ENCODE measurements at places on chromosomes 13 and 19. TPM values are rescaled to one million over a fixed set of nuclear protein-coding genes. Genes with fewer than 3 reads are reported as not detected.

PTPRS gene
- 59.3 TPM for total RNA-seq

ELAVL1 gene
- 69.1 TPM for total RNA-seq

RNF113B gene
- not detected for total RNA-seq

NXNL1 gene
- not detected for total RNA-seq

NLRP5 gene
- total RNA-seq: not detected

GARRE1 gene
- total RNA-seq: 25.5 TPM

CERS1 gene
- total RNA-seq: 0.81 TPM

PLIN4 gene
- 0.13 TPM for total RNA-seq

MEIOSIN gene
- total RNA-seq: not detected

ZNF563 gene
- total RNA-seq: 0.63 TPM

C13orf46 gene
- total RNA-seq: 0.13 TPM

DLL3 gene
- 2.8 TPM for total RNA-seq

CYP4F2 gene
- 0.16 TPM for total RNA-seq

APOE gene
- total RNA-seq: 12.2 TPM

PRR20C gene
- total RNA-seq: not detected

GAPDHS gene
- not detected for total RNA-seq

KIRREL2 gene
- total RNA-seq: 0.16 TPM

FAM216B gene
- total RNA-seq: not detected

PLK5 gene
- total RNA-seq: not detected

KLF12 gene
- total RNA-seq: 8.2 TPM

SIGLEC11 gene
- not detected for total RNA-seq

KCNN4 gene
- 0.81 TPM for total RNA-seq

CD177 gene
- not detected for total RNA-seq

PSG2 gene
- total RNA-seq: not detected

ATP4B gene
- total RNA-seq: not detected

CYSLTR2 gene
- not detected for total RNA-seq

PTH2 gene
- total RNA-seq: not detected

CARM1 gene
- 67.5 TPM for total RNA-seq

PNMA8B gene
- total RNA-seq: 0.81 TPM

MBD3L2 gene
- not detected for total RNA-seq

MED26 gene
- 9.5 TPM for total RNA-seq

GRAMD1A gene
- 66.8 TPM for total RNA-seq

SHISA2 gene
- total RNA-seq: 119 TPM

OR7D2 gene
- total RNA-seq: 0.51 TPM

SPACA4 gene
- total RNA-seq: not detected

SCEL gene
- 2.2 TPM for total RNA-seq

PPFIA3 gene
- total RNA-seq: 2.4 TPM

TMEM38A gene
- total RNA-seq: 0.65 TPM

CEACAM8 gene
- not detected for total RNA-seq

PAF1 gene
- total RNA-seq: 61.4 TPM

ONECUT3 gene
- not detected for total RNA-seq

CACNG6 gene
- 0.89 TPM for total RNA-seq

PGLYRP1 gene
- total RNA-seq: not detected

EXOC3L2 gene
- 0.13 TPM for total RNA-seq

IGFL2 gene
- 0.63 TPM for total RNA-seq

TTC9B gene
- total RNA-seq: not detected

EPS8L1 gene
- 6.0 TPM for total RNA-seq

NTN5 gene
- not detected for total RNA-seq

ODAD3 gene
- not detected for total RNA-seq

SHC2 gene
- 0.16 TPM for total RNA-seq

SH2D3A gene
- 8.5 TPM for total RNA-seq

CDX2 gene
- not detected for total RNA-seq

ANKLE1 gene
- 0.76 TPM for total RNA-seq

FGF22 gene
- 0.16 TPM for total RNA-seq

KLK11 gene
- total RNA-seq: not detected

ADGRE2 gene
- not detected for total RNA-seq

ZNF441 gene
- 3.9 TPM for total RNA-seq

KLK12 gene
- total RNA-seq: not detected

All from mesangial cell (primary cell).